ENCODE measurements at places on chromosomes 2 and 18. TPM values are rescaled to one million over a fixed set of nuclear protein-coding genes. Genes with fewer than 3 reads are reported as not detected.
A peak's percentile ranks its signal among the peaks of the same experiment; 100 is the strongest.

EFEMP1 gene
- 301 TPM for total RNA-seq

ST8SIA5 gene
- total RNA-seq: not detected

SERPINB10 gene
- total RNA-seq: not detected

GLI2 gene
- 4.7 TPM for total RNA-seq

LRP1B gene
- total RNA-seq: 0.12 TPM

GRCh38 chr2:208609166-208609804, 202.7 kb downstream of the PTH2R start:
- DNase-seq: no peak

- no peak for DNase-seq
Observed at GRCh38 chr2:88818381-88818780, 126.9 kb downstream of the RPIA start.

- DNase-seq: no peak
Observed at GRCh38 chr2:181408861-181409260, 48.3 kb upstream of the ITGA4 start.

GRCh38 chr2:69603146-69603743, 40.3 kb downstream of the AAK1 start:
- no peak for DNase-seq

- no peak for DNase-seq
Observed at GRCh38 chr2:223532712-223533111, 69.4 kb downstream of the SCG2 start.

- DNase-seq: no peak
Observed at GRCh38 chr2:27281855-27282559, at the start of gene TRIM54. TRIM54 (plus strand) TSS chr2:27282429; CDS start chr2:27282732, 303 bp downstream.

- no peak for DNase-seq
Observed at GRCh38 chr2:174395969-174396630, 570 bp downstream of the SCRN3 start.

DNA sequence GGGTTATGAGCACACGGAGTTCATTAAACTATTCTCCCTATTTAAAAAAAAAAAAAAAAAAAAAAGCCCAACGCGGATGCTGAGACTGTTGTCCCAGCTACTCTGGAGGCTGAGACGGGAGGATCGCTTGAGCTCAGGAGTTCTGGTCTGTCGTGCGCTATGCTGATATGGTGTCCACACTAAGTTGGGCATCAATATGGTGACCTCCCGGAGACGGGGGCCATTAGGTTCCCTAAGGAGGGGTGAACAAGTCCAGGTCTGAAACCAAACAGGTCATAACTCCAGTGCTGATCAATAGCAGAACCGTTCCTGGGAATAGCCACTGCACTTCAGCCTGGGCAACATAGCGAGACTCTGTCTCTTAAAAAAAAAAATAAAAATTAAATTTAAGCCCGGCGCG, 12.9 kb upstream of the ANKRD53 start:
- no peak for DNase-seq

- DNase-seq: no peak
Observed at GRCh38 chr2:80700961-80701360, 396.4 kb upstream of the LRRTM1 start.

DNA sequence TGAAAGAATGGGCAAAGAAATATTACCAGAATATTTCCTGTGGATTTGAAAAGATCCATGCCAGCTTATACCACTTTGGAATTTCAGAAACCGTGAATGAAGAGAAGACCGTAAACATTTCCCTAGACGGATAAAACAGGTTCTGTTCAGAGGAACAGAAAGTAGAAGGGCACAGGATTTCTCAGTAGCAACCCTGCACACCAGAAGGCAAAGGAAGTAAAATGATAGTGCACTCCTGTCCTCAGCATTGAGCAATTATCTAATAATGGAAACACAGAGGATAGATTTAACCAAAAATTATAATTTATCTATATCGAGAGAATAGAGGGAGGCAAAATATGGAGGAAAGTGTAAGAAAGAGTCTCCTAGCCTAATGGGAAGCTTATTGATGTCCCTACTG, 87.0 kb upstream of the ITGA6 start:
- no peak for DNase-seq

GRCh38 chr2:102033031-102033749, 41.4 kb downstream of the IL1R2 start:
- peak; percentile 83 for DNase-seq

DNA sequence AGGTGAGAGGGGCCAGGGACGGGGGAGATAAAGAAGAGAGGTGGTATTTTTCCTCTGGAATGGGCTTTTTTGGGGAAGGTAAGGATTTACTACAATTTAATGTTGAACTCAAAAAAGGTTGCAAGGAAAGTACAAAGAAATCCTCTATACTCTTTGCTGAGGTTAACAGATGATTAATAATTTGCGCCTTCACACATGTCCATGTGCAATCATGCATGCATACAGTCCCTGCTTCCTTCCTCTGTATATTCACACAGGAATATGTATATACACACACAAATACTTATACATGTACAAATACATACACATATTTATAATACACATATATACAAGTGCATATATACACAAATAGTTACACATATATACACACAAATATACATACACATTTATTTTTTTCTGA, 193.4 kb downstream of the NBAS start:
- DNase-seq: no peak

- DNase-seq: no peak
Observed at GRCh38 chr2:204491528-204491927, 53.7 kb upstream of the PARD3B start.

- no peak for DNase-seq
Observed at GRCh38 chr2:19742872-19743271, 158.9 kb downstream of the TTC32 start.

Data from upper lobe of right lung (tissue), 1 donor.